Stimulated activated CD8-positive, alpha-beta memory T cell treated with anti-CD3 and anti-CD28 coated beads, Interleukin-7, amount 100 ng/mL, for 1 hour (primary cell): ENCODE measurements at places on chromosomes 5 and 9.

- DNase-seq: no peak
Observed at GRCh38 chr9:14936491-14936890, 26.3 kb upstream of the FREM1 start.

- DNase-seq: no peak
Observed at GRCh38 chr5:159478950-159479349, 148.7 kb upstream of the IL12B start.

- no peak for DNase-seq
Observed at GRCh38 chr9:71683598-71684235, 84.6 kb downstream of the CEMIP2 start.

DNA sequence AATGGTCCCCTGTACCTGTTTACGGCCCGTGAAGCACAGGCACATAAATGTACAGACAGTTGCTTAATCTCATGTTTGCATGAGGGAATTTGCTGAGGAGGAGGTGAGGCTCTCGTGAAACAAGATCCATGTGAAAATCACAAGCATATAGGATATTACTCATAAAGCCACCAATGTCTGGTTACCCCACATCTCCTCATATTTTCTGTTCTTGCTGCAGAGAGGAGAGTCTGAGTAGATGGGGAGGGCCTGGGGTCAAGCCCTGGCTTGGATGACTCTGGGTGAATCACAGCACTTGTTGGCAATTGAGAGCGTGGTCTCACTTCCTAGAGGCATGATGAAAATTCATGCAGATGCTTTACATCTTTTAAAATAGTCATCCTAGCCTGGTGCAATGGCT lies 975 bp downstream of the AGXT2 start:
- no peak for DNase-seq

DNA sequence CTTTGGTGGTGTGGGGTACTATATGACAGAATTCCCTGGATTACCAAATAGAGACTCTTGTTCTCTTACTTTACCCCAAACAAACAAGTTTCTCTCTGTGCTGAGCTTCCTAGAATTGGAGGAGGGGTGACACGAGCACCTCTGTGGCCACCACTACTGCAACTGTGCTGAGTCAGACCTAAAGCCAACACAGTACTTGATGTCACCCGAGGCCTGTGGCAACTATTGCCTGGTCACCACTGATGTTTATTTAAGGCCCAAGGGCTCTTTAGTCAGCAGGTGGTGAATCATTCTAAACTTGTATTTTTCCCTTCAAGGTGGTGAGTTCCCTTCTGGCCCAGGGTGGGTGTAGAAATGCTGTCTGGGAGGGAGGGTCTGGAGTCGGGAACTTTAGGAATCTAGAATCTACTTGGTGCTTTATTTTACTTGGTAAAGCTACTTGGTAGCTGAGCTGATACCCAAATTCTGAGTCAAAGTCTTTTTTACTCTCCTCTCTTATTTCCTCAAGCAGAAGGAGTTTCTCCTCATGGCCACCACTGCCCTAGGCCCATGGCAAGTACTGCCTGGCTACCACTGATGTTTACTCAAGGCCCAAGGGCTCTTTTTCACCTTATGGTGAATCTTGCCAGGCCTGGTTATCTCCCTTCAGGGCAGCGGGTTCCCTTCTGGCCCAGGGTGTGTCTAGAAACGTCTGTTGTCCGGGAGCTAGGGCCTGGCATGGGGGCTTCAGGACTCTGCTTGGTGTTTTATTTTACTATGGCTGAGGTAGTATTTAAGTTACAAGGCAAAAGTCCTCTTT lies 9.8 kb downstream of the LURAP1L start:
- DNase-seq: no peak

- no peak for DNase-seq
Observed at GRCh38 chr5:16574789-16575721, 41.7 kb downstream of the RETREG1 start.

- DNase-seq: no peak
Observed at GRCh38 chr9:87336914-87337333, 160.7 kb upstream of the DAPK1 start.

GRCh38 chr9:90420768-90421513 lies 221.7 kb downstream of the DIRAS2 start:
- no peak for DNase-seq
